ENCODE measurements at places on chromosomes 1 and 21.

DNA sequence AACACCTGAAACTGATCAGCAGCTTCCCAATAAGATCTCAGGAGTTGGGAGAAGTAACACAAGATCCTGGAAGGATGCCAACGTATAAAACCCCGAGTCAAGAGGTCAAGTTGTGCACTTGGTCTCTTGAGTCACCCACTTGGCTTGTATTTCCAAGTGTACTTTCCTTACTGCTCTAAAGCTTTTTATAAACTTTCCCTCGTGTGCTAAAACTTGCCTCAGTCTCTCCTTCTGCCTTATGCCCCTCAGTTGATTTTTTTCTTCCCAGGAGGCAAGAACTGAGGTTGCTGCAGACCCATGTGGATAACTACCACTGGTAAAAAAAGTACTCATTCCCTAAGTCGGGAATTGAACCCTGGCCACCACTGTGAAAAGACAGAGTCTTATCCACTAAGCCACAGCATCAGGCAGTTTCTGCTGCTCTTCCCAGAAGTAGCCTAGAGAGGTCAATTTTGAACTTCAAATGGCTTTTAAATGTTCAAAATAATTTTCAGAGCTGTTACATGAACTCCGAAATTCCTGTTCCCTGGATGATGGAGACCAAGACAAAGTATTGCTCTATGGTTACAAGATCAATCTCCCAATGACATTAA lies 28.9 kb downstream of the ITLN2 start:
- DNase-seq = no peak

DNA sequence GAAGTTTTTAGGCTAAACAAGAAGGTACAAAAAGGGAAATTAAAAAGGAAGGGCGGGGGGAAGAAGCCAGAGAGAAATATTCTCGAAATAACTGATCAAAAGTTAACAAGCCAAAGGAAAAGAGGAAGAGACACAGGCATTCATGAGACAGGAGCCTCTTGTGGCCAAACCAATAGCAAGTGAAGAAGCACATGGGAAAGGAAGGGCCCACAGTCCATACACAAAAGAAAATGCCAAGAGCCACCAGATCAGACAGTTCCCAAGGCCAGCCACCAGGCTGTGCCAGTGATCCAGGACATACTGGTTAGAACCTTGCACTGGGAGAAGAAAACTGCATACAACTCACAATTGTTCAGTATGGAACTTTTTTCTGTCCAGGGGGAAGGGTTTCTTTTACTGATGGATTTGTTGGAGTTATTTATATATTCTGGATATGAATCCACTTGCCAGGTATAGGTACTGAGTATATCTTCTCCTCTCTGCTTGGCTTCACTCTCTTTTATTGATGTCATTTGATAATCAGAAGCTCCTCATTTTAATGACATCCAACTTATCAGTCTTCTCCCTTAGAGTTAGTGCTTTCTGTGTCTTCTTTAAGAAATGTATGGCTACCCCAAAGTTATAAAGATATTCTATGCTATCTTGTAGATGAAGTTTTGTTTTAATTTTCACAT lies 76.8 kb downstream of the CD46 start:
- peak; percentile 34 for DNase-seq

DNA sequence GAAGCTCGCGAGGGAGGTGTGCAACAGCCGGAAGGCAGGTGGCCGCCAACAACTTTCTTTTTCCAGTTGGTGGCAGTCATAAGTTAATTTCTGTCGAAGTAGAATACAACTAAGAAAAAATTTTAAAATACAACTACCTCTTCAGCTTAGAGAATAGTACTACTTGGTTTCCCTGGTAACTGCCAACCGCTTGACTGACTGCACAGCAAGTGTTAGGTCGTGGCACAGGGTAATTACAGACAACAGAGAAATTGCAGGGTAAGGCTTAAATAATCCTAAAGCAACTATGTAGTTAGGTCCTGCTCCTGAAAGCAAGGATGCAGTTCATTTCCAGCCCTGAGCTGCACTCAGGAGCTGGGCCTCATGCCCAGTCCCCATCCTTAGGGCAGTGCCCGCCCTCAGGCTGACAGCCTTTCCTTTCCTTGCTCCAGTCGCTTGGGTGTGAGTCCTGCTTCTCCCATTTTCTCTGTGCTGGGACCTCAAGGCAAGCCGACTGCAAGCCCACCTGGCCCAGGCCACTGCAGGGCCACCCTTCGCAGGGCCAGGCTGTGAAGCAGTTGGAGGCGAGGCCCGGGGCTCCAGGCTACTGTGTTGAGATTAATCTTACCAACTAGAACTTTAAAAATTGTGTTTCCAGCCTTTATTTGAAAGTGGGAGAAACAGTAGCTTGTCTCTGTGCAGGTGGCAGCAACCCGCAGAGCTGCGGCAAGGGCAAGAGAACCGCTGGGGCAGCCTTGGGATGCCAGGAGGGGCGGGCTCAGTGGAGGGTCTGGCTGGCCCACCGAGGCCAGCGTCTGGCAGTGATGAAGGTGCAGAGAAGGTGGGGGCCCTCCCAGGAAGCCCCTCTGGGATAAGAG lies 148.3 kb downstream of the PCBP3 start:
- no peak for DNase-seq

DNA sequence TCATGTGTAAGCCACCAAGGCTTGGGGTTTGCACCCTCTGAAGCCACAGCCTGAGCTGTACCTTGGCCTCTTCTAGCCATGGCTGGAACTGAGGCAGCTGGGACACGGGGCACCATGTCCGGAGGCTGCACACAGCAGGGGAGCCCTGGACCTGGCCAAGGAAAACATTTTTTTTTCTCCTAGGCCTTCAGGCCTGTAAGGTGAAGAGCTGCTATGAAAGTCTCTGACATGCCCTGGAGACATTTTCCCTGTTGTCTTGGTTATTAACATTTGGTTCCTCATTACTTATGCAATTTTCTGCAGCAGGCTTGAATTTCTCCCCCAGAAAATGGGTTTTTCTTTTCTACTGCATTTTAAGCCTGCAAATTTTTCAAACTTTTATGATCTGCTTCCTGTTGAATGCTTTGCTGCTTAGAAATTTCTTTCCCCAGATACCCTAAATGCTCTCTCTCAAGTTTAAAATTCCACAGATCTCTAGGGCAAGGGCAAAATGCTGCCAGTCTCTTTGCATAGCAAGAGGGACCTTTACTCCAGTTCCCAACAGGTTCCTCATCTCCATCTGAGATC lies 295.8 kb downstream of the LTN1 start:
- no peak for DNase-seq

DNA sequence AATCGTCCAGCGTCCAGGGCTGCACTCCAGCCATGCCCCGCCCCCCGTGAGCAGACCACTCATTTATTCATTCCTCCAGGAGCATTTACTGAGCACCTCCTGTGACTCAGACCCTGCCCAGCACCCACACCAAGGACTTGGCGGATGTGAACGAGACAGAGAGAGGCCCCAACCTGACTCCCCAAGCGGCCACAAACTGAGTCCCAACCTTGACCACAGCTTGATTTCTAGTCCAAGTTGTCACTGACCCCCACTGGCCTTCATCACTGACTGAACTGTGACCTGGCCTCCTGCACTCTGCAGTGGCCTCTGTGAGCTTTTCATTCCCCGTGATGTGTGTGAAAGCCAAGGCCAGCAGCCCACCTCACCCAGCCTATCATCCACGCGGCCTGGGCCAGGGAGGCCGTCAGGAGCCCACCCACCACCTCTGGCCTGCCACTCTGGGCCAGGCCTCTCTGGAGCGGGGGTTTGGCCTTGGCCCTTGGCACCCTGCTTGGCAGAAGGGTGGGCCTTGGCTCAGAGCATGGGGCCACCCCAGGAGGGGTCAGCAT lies 19.3 kb upstream of the RUNX3 start:
- no peak for DNase-seq

DNA sequence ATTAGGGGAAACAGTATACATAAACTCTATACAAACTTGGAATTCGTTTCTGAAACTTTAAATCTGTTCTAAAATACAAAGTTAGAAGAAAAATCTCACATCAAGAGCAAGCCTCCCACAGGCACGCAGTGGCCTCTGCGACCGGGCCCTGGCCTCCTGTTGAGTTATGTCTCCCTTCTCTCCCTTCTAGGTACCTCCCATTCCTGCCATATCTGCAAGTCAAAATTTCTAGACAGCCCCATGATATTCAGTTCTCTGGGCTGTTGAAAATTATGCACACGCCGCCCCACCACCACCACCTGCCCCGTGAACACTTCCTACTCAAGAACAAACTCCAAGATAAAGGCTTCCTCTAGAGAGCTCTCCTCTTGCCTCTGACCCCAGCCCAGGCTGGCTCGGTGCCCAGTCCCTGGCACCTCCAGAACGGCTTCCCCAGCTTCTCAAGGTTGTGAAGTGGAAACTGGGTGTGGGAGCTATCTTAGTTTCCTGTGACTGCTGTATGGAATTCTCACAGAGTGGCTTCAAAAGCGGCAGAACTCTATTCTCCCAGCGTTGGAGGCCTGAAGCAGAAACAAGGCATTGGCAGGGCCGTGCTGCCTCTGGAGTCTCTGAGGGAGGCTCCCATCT lies 37.7 kb upstream of the LRP8 start:
- no peak for DNase-seq

DNA sequence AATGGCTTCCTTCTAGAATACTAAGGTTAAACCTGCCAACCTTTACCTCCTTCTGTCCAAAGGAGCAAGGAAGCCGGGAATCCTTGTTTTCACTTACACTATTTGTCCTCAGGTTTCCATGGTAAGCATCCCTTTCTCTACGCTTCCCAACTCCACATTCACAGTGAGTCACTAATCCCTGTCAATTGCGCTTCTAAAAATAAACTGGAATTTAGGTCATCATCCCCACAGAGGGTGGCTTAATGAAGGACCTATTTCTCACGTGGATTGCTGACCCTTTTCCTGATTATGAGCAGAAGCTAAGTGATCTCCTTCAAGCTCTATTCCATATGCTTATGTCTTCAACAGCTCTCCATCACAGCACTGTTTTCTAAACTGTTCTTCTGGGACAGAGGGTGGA lies 39.9 kb upstream of the ABCA4 start:
- DNase-seq = no peak

- DNase-seq = no peak
These were observed 48.5 kb upstream of the FBXO28 start for GRCh38 chr1:224065455-224065854.

- DNase-seq = no peak
These were observed 34.0 kb downstream of the FH start for GRCh38 chr1:241485554-241485992.

DNA sequence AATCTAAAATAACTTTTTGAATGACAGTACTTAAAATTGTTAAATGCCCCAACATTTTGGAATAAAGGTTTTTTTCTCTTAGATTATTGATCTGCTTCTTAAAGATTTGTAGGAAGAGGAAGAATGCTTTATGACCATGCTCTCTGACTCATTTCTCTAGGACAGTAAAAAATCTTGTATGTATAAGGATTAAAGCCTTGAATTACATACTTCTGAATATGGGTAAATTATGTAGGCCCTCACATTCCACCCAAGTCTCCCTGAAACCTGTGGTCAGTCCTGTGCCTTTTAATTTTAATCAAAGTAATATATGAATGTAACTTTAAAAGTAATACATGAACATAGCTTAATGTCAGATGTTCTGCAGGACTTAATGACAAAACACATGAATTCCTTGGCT lies 50.5 kb downstream of the ABCD3 start:
- DNase-seq = no peak

- DNase-seq = no peak
These were observed 22.5 kb downstream of the IQGAP3 start for GRCh38 chr1:156549831-156550230.

DNA sequence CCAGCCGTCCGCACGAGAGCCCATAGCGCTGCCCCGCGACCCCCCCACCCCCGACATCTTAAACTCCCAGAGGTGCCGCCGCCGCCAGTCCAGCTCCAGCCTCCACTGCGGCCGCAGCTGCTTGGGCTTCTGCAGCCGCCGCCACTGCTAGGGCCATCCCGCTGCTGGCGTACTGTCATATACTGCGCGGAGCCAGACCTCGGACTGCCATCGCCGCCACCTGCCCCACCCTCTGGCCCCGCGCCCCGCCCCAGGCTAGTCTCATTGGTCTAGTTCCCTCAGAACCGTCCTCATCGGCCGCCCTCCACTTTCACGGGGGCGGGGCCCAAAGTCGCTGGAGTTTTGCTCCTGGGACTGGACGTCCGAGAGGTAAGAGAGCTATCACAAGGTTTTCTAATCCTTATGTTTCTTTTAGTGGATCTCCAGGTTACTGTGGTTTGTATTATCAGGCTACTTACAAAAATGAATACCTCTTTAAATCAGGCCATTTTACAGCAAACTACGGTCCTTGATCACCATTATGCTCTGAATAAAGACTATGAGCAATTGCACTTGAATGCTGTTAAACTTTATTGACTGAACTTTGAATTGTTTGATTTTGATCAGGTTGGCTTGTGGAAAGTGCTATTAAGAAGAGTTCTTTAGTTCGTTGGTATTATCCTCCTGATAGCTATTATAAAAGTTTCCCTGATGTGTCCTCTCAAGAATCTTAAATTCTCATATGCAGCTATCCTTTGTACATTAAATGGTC lies 2.8 kb upstream of the CD1D start:
- no peak for DNase-seq

DNA sequence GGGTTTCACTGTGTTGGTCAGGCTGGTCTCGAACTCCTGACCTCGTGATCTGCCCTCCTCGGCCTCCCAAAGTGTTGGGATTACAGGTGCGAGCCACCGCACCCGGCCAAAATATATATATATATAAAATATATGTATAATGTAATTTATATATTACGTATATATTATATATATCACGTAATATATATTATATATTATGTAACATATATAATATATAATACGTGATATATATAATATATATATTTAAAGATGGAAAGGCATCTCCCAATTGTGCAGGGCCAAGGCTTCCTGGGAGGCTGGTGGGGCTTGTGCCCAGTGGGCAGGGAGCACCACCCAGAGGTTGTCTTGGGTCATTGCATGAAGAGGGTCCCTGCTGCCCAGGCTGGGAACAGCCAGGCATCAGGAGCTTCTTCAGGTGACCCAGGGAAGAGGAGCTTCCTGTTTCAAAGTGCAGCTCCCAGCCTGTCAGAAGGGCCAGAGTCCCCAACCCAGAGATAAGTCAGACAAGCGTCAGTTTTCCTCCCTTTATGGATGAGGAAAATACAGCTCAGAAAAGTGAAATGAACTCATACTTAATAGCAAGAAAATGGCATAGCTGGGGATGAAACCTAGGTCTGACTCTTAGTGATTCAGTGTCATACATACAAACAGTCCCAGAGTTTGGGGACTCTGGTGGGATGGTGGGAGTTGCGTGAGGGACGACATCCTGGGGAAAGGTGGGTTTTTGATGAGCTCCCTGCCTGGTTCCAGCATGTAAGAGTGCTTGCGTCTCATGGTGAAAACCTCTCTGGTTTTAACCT lies 12.0 kb downstream of the UBE2Q1 start:
- no peak for DNase-seq

DNA sequence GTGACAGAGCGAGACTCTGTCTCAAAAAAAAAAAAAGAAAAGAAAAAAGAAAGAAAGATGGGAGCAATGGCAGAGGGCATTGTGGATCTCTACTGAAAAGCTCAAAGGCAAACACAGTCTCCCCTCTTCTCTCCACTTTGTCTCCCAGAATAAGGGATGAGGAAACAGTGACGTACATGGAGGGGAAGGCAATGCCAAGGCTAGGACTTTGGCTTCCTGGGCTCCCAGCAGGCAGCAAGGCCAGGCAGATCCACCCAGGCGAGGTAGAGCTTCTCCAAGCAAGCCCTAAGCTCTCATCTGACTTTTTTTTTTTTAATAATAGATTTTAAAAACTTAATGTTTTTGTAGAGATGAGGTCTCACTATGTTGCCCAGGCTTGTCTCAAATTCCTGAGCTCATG lies 4.6 kb downstream of the ARHGEF2 start:
- DNase-seq = no peak

GRCh38 chr1:29685387-29685786 lies 449.1 kb downstream of the PTPRU start:
- no peak for DNase-seq

GRCh38 chr1:151277249-151277648 lies 4.8 kb upstream of the ZNF687 start:
- DNase-seq = no peak

GRCh38 chr1:74953622-74954021 lies 180.6 kb upstream of the LHX8 start:
- no peak for DNase-seq

All from stimulated activated CD4-positive, alpha-beta T cell treated with anti-CD3 and anti-CD28 coated beads, Interleukin-12 subunit alpha, Interleukin-12 subunit beta, amount 100 ng/mL, for 24 hours (primary cell).